ENCODE measurements at places on chromosomes 5 and 9. TPM values are rescaled to one million over a fixed set of nuclear protein-coding genes. Genes with fewer than 3 reads are reported as not detected.

DNA sequence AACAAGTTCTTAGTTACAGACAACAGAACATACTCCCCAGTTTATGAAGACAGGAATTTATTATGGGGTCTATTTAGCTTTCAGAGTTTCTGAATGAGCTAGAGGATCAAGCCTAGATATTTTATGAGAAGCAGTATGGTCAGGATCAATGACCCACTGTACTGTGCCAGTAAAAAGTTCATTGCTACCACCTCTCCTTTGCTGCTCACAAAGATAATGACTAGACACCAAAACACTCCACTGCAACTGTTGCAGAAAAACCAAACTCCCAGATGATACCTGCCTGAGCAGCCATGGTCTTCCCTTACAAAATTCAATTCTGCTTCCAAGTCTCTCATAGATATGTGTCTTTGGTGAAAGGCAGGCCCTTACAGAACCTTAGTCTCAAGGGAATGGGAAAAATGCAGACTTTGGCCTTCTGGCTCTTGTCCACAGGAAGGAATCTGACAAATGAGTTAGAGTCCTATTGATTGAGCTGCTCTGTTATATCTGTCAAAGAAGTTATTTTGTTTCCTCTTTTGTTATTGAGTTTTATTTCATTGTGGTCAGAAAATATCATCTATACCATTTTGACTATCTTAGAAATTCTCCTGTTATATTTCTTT lies 74.7 kb upstream of the RASGRF2 start:
- H3K4me1 ChIP-seq = no peaks in the 10 kb centered on the region
- H3K4me3 ChIP-seq = no peak overlapping the region
- DNase-seq = no peak
- no peaks in the 10 kb centered on the region for H3K27me3 ChIP-seq
- H3K36me3 ChIP-seq = peaks cover 1% of the 10 kb centered on the region
- no peak overlapping the region for H3K27ac ChIP-seq

DNA sequence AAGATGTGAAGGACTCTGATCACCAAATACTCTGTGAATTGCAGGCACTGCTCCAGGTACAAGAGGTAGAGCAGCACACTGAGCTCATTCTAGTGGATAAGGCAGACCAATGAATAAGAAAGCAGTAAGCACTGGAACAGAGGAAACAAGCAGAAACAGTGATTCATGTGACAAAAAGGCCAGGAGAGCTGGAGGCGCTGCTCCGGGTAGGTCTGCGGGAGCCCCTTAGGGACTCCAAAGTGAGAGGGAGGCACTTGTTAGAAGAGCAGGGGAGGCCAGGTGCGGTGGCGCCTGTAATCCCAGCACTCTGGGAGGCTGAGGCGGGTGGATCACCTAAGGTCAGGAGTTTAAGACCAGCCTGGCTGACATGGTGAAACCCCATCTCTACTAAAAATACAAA lies 231.6 kb upstream of the NFIL3 start:
- H3K4me1 ChIP-seq = no peaks in the 10 kb centered on the region
- H3K27me3 ChIP-seq = no peaks in the 10 kb centered on the region
- H3K4me3 ChIP-seq = no peak overlapping the region
- no peak overlapping the region for H3K27ac ChIP-seq
- DNase-seq = no peak

- no peak for DNase-seq
- no peak overlapping the region for H3K27ac ChIP-seq
- peaks cover 4% of the 10 kb centered on the region for H3K36me3 ChIP-seq
- no peak overlapping the region for H3K4me3 ChIP-seq
Observed at GRCh38 chr5:73480500-73480899, 17.7 kb upstream of the BTF3 start.

Gene ZBED3
- 7.8 TPM for total RNA-seq

- H3K4me3 ChIP-seq = 0 out of 2 replicates have a peak overlapping the region, but pooled peaks have one; percentile 10
- peak; percentile 22 for DNase-seq
- no peaks in the 10 kb centered on the region for H3K36me3 ChIP-seq
- no peaks in the 10 kb centered on the region for H3K27me3 ChIP-seq
Observed at GRCh38 chr5:174310706-174311105, 265.2 kb downstream of the NSG2 start.

DNA sequence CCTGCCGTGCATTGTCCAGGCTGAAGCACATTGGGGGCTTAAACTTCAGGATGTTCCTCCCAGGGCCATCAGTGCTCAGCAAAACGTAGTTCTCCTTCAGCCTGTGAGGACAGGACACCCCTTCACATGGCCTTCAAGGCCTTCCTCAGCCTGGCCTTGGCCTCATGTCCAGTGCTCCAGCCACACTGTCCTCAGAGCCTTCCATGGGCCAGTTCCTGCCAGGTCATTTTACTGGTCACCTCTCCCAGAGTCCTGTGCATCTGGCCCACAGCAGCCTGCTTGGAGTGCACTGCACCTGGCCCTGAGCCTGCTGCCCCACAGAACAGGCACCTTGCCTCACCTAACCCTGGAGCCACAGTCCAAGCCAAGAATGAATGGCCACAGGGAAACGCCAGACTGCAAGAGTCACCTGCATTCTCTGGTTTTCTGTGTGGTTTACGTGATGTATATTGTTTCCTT lies 8.7 kb downstream of the HNRNPAB start:
- no peak for DNase-seq
- H3K4me1 ChIP-seq = no peaks in the 10 kb centered on the region
- no peaks in the 10 kb centered on the region for H3K27me3 ChIP-seq
- H3K4me3 ChIP-seq = no peak overlapping the region
- H3K27ac ChIP-seq = no peak overlapping the region

GRCh38 chr9:79986437-79986836 lies 414.7 kb downstream of the TLE4 start:
- no peaks in the 10 kb centered on the region for H3K4me1 ChIP-seq
- no peak for DNase-seq
- H3K36me3 ChIP-seq = no peaks in the 10 kb centered on the region
- no peak overlapping the region for H3K4me3 ChIP-seq
- no peak overlapping the region for H3K27ac ChIP-seq
- no peaks in the 10 kb centered on the region for H3K27me3 ChIP-seq

Gene AIF1L
- 122 TPM for total RNA-seq

DNA sequence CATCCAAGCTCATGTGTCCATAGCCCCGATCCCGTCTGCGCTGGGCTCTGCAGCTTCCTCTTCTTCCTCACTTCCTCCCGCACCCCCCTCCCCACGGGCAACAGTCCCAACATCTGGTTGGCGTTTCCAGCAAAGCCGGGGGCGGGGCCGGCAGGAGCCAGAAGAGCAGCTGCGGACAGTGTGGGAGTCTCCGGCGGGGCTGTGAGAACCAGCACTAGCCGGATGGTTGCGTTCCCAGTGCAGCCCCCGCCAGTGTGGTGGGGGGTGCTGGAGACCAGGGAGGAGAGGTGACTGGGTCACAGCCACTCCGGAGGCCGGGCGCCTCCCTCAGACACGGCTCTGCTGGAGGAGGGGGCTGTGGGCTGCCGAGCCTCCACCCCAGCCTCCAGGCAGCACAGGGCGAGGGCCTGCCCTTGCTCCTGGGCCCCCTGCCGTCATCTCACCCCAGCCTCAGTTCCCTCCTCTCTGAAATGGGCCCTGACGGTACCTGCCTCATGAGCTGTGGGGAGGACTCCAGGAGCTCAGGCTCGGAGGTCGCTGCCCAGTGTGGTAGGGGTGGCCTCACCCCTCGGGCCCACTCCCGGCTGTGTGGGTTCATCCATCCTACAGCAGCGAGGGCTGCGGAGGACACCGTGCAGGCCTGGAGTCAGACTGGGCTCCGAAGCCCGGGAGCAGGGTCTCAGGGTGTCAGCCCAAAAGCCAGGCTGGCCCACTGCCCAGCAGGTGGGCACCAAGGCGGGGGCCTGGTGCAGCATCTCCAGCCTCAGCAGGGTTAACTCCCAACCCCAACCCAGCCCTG lies 41.5 kb upstream of the NOTCH1 start:
- H3K36me3 ChIP-seq = no peaks in the 10 kb centered on the region
- peak overlapping the region; percentile 68 for H3K4me3 ChIP-seq
- H3K27me3 ChIP-seq = no peaks in the 10 kb centered on the region

DNA sequence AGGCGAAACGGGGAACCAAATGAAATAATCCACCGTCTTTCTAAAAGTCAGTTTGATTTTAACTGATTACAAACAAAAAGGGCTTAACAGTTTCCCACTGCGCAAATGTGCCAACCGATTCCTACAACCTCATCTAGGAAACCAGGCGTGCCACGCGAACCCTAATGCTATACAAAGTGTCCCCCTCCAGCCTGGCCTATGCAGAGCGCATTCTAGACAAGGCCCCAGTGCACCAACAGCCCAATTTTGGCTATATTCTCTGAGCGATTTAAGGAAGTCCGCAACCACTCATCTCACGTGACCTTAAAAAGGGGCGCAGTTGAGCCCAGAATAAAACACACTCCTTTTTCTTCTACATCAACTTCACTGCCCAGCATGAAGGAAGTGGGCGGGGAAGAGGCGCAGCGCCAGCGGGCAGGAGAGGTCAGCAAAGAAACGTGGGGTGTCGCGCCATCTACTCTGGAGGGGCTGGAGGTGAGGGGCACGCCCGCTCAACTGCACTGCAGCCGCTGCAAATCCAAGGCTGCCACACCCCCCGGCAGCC lies 779 bp downstream of the FAM13B start:
- H3K27ac ChIP-seq = no peak overlapping the region
- no peaks in the 10 kb centered on the region for H3K27me3 ChIP-seq
- DNase-seq = peak; percentile 82
- peak overlapping the region; percentile 99 for H3K4me3 ChIP-seq
- peaks cover 14% of the 10 kb centered on the region for H3K36me3 ChIP-seq
- H3K4me1 ChIP-seq = no peaks in the 10 kb centered on the region

- H3K4me1 ChIP-seq = peaks cover 3% of the 10 kb centered on the region
- no peak overlapping the region for H3K4me3 ChIP-seq
- no peak overlapping the region for H3K27ac ChIP-seq
Observed at GRCh38 chr9:95783426-95783975, 92.0 kb upstream of the ERCC6L2 start.

Gene ELOVL7
- total RNA-seq = 2.5 TPM

Gene KCNV2
- total RNA-seq = not detected

Gene PLCXD3
- not detected for total RNA-seq

GRCh38 chr5:179278546-179278945 lies 66.7 kb downstream of the ADAMTS2 start:
- no peak overlapping the region for H3K4me3 ChIP-seq
- no peaks in the 10 kb centered on the region for H3K27me3 ChIP-seq
- H3K4me1 ChIP-seq = no peaks in the 10 kb centered on the region
- no peak overlapping the region for H3K27ac ChIP-seq
- no peak for DNase-seq

Measured in H9 (cell line).